Esophagus squamous epithelium (tissue), 5 donors: ENCODE measurements at places on chromosomes 3 and 15.

DNA sequence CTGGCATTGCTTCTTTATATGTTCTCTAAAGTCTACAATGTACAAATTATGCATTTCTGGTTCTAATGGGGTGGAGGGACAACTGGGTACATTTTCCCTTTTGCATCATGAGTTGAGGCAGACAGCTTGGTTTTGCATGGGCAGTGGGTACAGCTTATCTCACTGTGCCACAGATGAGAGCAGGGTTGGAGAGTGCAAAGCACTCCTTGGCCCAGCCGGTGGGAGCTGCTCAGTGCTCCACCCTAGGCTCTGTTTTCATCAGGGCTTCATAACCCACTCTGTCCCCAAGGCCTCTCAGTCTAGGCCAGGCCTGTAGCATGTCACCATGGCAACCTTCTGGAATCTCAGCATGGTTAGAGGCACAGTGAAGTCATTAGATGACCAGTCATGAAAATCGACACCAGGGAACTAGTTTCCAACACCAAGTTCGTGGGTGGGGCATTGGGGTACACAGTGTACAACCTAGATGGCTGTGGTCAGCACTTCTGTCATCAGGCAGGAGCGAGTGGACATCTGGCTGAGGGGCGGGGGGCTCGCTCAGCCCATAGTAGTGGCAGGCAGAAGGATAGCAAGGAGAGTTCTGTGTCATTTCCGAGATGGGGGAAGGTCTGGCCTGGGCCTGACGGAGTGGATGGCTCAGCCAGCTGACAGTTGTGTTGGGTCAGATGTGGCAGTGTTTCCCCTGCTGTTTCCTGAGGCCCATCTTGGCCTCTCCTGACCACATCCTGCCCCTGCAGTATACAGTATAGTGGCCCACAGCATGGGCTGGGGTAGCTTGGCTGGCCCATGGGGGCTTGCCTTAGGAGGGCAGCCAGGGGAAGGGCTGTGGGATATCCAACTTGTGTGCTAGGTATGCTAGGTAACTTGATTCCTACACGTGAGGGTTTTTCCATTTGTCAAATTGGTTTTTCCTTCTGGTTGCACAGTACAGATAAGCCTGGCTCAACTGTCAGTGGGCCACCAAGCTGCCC is 75.7 kb upstream of the PRR23C start:
- DNase-seq: no peak

DNA sequence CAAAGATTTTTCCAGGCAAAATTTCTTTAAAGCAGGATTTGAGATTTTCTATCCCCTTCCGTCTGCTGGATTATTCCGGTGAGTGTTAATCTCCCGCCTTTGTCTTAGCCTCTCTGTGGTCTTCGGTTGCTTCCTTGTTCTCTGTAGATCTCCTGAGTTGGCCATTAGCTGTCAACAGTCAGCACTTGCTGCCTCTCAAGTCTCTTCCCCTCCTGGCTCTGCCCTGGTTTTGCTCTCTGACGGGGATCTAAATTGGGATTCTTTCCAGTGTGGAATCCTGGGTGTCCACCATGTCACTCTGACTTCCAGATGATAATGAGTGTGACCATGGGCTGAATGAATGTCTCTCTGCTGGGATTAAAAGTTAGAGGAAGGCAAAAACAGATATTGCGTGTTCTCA is 121.5 kb downstream of the IGF1R start:
- no peak for DNase-seq

GRCh38 chr3:64011685-64012084 is 11.6 kb downstream of the PSMD6 start:
- DNase-seq: no peak

GRCh38 chr3:15810702-15811101 is 12.9 kb upstream of the ANKRD28 start:
- DNase-seq: no peak

DNA sequence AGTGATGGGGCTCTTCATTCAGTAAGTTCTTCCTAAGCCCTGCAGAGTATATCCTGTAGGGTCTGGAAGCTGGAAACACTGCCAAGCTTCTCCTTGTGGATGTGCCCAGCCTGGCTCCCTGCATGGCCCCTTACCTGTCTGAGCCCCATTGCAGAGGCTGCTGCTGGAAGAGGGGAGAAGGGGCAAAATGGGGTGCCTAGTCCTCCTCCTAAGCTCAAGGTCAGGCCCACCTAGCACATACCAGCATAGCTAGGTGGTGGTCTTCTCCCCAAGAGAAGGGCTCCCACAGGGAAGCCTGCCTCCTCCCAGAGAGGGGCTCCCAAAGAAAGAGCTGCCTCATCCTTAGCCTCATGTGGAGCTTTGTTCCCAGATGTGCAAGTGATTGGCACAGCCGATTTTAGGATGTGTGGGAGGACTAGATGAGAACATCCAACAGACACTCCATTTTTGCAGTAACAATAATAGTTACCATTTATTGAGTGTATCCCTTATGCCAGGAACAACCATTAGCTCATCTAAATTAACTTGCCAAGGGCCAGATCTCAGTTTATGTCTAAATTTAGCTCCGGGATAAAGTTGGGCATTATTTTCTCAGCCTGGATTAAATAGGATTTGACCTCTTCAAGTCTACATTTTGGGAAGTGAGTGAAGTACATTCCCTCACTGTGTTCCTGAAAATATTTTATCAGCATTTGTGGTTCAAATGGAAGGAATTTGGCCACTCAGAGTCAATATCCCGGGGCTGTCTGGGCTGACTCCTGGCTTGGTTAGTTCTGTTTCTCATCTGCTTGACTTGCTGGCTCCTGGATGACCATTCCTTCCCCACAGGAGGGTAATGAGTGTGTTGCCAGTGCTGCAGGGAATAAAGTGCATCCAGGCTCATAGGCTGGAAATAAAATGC is 291.1 kb upstream of the ROPN1 start:
- no peak for DNase-seq

DNA sequence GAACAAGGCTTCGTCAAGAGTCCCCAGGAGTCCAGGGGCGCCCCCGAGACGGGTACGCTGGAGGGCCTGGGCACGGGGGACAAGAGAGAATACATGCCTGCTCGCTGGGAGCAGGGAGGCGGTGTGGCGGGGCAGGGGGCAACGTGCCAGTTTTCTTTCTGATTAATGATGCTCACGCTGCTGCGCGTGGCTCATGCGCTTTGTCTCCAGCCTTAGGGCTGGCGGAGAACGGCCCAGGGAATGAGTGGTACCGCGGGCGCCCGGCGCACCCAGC is 408 bp upstream of the ARPP21 start:
- no peak for DNase-seq

DNA sequence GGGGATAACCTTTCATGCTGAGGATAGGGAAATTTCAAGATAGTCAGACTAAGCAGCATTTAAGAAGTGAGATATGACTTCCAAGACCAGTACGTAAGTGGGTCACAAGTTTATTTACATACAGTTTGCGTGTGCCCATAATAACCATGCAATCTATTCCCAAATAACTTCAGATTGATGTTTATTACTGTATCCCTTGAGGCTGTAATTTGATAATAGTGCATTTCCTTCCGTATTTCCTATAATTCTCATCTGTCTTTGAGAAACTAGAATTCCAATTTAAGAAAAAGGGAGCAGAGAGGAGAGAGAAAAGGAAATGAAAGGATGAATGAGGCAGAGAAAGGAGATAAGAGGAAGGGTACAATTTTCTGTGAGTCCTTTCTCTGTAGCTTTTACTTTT is 1073.1 kb downstream of the EPHA3 start:
- DNase-seq: no peak

GRCh38 chr3:153158961-153159735 is 2.9 kb upstream of the RAP2B start:
- no peak for DNase-seq

- DNase-seq: no peak
Observed at GRCh38 chr15:70283511-70283910, 185.8 kb upstream of the TLE3 start.

- no peak for DNase-seq
Observed at GRCh38 chr15:92910451-92910850, 10.3 kb downstream of the CHD2 start.

DNA sequence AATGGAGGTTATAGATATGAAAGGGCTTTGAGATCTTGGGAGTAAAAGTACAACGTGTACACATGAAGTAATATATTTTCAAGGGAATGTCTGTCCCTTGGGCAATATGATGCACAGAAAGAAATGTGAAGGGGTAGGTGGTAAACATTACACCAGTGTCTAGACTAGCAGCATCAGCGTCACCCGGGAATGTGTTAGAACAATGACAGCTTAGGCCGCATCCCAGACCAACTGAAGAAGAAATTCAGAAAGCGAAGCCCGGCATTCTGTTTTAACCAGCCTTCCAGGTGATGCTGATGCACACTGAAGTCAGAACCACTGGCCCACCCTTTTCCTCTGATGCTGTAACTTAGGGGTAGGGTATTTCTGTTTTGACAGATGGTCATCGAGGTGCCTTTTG is 6.3 kb downstream of the INAFM2 start:
- DNase-seq: no peak

DNA sequence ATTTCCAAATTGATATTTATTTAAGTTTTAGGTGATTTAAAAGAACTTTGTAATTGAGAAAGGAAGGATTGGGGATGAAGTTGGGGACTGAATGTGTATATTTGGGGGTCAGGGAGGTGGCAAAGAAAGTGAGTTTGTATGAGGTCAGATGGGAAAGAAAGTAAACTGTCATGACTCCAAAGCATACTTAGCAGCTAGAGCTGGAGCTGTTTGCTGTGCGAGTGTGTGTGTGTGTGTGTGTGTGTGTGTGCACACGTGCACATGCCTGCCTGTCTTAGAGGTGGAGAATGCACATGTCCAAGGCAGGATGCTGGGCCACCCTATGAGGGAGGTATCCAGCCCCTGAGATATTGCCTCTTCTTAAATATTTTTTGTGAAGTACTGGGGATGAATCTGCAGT is 21.0 kb downstream of the BOC start:
- DNase-seq: no peak

GRCh38 chr3:55623786-55624185 is 136.7 kb upstream of the WNT5A start:
- no peak for DNase-seq

- no peak for DNase-seq
Observed at GRCh38 chr3:177713928-177714900, 516.9 kb upstream of the TBL1XR1 start.

DNA sequence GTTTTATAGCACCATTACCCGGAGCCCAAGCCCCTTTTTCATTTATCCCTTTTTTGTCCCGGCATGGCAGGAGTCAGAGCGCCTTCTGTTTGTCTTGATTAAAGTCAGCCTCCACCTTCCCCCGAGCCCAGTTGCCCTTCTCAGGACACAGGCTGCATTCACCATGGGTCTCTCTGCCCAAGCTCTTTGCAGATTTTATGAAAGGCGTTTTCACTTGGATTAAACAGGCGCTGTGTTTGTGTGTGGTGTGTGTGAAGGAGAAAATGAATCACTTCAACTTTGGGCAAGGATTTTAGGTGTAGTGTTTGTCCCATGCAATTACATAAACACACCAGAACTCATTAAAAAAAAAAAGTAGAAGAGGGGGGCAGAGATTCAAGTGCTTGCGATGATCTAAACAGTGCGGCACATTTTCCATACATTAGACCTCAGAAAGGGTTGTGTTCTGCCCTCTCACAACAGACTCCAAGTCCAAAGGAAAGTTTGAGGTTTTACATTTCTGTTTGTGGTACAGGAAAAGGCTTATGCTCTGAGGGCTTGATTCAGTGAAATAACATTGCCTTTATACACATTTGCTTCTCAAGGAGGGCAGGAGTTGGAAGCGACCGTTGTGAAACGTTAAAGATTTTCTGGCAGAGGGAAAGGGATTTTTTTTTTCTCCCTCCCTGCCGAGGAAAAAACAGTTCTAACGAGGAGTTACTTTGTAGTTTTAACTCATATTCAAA is 14.5 kb upstream of the IL16 start:
- no peak for DNase-seq

DNA sequence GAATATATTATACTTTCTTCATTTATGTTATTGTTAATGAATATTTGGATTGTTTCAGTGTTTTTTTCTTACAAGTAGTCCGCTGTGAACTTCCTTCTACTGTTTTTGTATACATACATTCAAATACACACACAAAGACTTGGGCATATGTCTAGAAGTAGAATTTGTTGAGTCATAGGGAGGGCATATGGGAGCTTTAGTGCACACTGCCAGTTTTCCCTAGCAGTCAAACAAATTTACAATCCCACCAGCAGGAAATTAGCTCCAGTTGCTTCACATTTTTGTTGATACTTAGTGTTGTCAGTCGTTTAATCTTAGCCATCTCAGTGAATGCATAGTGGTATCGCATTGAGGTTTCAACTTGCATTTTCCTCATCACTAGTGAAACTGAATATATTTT is 492.3 kb downstream of the DIPK2A start:
- no peak for DNase-seq

DNA sequence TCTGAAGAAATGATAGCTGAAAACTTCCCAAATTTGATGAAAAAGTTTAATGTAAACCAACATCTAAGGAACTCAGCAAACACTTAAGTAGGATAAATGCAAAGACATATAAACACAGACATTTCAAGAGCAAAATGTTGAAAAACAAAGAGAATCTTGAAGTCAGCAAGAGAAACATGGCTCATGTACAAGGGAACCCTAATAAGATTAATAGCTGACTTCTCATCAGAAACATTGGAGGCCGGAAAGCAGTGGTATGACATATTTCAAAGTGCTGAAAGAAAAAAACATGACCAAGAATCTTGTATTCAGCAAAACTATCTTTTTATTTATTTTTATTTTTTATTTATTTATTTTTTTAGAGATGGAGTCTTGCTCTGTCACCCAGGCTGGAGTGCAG is 10.6 kb upstream of the PRKCI start:
- DNase-seq: no peak

DNA sequence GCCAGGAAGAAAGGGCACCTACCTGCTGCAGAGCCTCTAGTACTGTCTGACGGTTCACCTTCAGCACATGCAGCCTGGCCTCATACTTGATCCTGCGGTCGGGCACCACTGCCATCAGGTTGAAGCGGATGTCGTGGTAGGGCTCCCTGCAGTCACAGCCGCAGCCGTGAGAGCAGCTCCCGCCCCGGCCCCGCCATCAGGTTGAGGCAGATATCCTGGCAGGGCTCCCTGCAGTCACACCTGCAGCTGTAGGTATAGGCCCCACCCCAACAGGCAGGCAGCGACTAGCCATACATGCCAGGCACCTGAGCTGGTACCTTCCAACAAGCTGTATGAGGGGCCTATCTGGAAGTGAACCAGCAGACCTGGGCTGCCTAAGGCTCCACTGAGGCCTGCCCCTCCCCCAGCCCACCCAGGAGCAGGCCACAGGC is 38.7 kb downstream of the SEMA3G start:
- peak; percentile 19 for DNase-seq
